ENCODE measurements at places on chromosomes 7 and 10.

DNA sequence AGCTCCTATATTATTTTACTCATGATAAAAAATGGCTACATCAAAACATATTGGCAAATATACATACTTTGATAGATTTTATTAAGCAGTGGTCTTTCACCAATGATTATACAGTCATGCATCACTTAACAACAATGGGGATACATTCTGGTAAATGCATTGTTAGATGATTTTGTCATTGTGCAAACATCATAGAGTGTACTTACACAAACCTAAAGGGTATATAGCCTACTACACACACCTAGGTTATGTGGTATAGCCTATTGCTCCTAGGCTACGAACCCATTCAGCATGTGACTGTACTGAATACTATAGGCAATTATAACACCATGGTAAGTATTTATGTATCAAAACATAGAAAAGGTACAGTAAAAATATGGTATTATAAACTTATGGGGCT is 98.9 kb upstream of the IL6 start:
- DNase-seq = no peak

GRCh38 chr7:44712012-44712411 is 36.6 kb upstream of the ZMIZ2 start:
- no peak for DNase-seq

DNA sequence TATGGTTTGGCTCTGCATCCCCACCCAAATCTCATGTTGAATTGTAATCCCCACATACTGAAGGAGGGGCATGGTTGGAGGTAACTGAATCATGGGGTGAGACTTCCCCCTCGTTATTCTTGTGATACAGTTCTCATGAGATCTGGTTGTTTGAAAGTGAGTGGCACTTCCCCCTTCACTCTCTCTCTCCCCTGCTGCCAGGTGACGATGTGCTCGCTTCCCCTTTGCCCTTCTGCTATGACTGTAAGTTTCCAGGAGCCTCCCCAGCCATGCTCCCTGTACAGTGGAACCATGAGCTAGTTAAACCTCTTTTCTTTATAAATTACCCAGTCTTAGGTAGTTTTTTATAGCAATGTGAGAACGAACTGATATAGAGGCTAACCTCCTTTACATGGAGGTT is 16.6 kb downstream of the PLPP4 start:
- DNase-seq = no peak

GRCh38 chr7:106768324-106768751 is 96.7 kb upstream of the PIK3CG start:
- DNase-seq = no peak

GRCh38 chr7:39414224-39415035 is 151.8 kb upstream of the YAE1 start:
- DNase-seq = no peak

GRCh38 chr7:24573554-24574338 is 494 bp downstream of the PALS2 start:
- DNase-seq = no peak

DNA sequence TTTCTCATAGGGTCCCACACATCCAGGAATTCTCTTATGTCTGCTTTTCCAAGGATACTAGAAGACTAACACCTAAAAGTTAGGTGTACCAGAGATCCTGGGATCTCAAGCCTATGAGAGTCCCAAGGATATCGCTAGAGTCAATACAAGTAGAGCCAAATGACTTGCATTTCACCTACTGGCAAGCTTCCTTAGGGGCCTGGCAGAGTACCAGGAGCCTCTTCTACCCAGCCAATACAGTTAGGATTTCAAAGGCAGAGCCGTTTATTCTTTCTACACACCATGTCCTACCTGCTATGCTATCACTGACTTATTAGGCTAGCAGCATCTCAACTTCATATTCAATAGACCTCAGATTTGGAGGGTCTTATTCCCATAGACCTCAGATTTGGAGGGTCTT is 53.5 kb upstream of the UNC5B start:
- no peak for DNase-seq

- DNase-seq = no peak
Observed at GRCh38 chr10:70607936-70608335, 5.4 kb upstream of the PRF1 start.

DNA sequence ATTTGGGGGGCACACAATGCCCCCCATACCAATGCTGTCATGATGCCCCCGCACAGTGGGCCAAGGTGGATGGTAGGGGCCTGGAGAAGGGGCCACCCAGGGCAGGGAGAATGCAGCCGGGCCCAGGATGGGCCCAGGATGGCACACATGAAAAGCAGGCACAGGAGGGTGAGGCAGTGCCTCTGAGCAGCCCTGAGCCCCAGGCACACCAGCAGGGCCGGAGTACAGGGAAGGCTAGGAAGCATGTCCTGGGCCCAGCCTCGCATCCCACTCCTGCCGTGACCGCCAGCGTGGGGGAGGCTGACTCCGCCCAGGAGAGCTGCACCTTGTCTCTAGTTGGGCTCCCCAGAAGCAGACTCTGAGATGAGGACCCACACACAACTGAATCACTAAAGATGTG is 59.3 kb upstream of the TMEM72 start:
- no peak for DNase-seq

- DNase-seq = no peak
Observed at GRCh38 chr7:108724251-108725100, 154.8 kb downstream of the DNAJB9 start.

DNA sequence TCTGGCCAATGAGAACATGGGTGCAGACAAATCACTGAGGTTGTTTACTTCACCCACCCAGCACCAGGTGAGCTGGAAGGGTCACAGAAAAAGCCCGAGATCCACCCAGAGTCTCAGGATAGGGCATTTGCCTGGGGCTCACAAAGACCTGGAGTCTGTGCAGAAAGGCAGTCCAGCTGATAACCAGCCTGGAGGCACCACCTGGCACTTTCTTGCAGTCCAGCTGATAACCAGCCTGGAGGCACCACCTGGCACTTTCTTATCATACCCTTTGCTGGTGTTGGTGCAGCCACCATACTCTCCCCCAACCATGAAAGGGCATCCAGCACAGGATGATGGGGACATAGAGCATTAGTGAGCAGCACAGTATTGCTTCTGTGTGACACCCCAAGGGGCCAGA is 104.1 kb downstream of the PPP1R3C start:
- no peak for DNase-seq

GRCh38 chr7:129517931-129518330 is 15.6 kb downstream of the SMKR1 start:
- DNase-seq = no peak

DNA sequence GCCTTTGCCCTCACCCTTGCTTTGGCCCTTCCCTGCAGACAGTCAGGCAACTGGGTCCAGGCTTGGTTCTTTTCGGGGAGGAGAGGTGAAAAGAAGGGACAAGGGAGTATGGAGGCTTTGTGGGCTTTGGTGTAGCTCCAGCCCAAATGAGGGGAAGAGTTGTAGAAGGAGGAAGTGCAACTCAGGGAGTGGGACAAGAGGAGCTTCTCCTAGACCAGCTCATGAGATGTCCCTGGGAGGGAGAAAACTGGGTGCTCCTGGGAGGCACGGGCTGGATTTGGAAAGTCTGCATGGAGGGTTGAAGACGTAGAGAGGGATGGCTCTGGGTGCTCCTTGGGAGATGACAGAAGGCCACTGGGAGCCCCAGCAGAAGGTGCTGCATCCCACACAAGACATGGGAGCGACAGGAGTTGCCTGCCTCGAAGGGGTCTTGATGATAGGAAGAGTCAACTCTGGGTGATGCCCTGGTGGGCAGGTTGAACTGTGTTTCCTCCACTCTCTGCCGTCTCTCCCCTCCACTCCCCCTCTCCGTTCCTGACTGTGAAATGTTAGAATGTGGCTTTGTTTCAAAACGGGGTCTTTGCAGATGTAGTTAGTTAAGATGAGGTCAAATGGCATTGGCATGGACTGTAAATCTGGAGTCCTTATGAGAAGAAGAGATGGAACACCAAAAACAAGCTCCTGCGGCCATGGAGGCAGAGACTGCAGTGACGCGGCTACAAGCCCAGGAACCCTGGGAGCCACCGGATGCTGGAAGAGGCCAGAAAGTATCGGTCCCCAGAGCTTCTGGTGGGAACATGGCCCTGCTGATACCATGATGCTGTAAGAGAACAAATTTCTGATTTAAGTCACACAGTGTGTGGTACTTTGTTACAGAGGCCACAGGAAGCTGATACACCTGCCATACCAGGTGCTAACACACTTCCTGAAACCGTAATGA is 298.5 kb downstream of the GLRX3 start:
- DNase-seq = no peak

DNA sequence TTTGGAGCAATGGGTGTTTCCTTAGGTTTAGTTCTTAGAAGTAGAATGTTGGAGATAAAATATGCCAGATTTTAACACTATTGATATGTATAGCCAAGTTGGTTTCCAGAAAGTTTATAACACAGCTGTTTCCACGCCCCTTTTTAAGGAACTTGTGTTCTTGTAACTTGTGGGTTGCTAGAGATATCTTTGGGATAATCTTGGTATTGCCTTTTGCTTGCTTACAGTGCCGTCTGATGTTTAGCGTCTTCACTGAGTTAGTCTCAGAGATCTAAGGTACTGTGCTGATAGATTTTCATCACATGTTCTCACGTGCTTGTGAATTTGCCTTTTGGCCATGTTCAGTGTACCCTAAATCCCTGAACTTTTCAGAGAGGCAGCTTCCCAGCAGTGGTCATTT is 12.4 kb downstream of the TMEM248 start:
- no peak for DNase-seq

DNA sequence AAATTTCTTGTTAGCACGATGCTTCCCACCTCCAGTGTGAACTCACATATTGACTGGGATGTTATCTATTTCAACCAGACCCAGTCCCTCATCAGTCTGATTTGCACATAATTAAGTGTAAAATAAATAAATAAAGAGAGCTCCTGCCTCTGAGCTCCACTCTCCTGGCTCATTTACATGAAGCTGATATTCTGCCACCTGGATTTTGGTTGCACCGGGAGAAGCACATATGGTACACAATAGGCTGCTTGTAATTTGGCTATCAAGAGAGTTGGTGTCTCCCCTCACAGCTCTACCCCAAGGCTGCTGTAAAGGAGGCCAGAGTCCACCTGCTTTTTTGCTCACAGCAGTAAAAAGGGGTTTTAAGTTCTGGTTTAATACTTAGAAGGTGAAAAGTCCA is 610.5 kb downstream of the KCNMA1 start:
- no peak for DNase-seq

DNA sequence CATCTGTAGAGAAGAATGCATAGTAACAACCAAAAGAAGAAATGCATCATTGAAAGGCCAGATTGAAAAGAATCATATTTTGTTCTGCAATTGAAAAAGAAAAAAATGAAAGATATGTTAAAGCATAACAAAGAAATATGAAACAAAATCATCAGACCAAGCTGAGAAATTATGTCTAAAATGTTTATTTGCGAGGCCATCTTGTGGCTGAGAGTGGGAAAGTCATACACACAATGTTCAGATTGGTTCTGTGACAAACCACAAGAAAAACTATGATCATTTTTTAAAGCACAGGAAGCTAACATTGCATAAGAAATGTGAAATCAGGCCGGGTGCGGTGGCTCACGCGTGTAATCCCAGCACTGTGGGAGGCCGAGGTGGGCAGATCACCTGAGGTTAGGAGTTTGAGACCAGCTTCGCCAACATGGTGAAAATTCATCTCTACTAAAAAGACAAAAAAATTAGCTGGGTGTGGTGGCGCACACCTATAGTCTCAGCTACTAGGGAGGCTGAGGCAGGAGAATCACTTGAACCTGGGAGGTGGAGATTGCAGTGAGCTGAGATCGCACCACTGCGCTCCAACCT is 36.6 kb downstream of the ABCB5 start:
- DNase-seq = no peak

- DNase-seq = no peak
Observed at GRCh38 chr10:133442967-133443924, 10.5 kb upstream of the SCART1 start.

- DNase-seq = no peak
Observed at GRCh38 chr10:20903635-20904390, 6.7 kb upstream of the NEBL start.

GRCh38 chr10:128675405-128675804 is 549.2 kb upstream of the MKI67 start:
- DNase-seq = no peak

DNA sequence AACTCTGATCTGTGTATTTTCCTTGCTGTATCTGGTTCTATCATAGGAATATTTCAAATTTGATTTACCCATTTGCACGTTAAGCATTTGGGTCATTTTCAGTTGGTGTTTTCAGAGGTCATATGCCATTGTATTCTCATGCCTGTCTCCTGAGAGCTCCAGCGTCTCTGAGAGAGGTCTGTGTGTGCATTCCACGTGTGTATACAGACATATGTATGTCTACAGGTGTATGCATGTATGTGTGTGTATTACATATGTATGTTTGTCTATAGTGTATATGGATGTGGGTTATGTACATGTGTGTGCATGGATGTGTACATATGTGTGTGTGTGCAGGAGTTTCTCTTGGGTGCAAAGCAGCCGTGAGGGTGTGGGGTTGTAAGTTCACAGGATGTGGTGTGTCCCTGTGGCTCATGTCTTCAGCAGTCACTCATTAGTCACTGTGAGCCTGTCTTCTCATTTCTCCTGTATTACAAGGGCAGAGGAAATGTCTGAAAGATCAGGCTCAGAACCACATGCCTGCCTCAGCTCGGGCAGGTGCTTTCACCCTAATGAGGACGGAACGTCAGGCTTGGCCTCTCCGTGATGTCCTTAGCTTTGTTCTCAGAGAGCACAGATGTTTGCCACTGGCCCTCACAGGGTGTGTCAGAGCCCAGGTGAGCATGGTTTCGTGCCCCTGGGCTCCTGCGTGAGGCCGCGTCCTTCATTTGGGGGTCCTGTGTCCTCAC is 101.6 kb downstream of the NKX6-2 start:
- DNase-seq = no peak

DNA sequence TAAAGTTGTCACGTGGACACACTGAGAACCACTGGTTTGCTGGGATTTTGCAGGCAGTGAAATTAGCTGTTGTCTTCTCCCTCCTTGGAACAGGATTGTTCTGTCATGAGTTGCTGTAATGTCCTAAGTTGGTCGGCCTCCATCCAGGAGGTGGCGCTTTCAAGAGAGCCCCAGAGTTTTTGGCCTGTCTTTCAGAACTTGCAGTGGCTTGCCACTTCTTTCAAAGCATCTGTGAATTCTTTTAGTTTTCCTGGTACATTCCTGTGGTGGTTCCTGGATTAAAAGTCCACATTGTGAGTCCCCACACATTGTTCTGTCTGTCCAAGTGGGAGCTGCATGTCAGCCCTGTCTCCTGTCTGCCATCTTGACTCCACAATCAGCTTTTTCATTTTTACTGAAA is 133.8 kb downstream of the PON1 start:
- no peak for DNase-seq

GRCh38 chr7:83936056-83936708 is 258.4 kb downstream of the SEMA3A start:
- no peak for DNase-seq

DNA sequence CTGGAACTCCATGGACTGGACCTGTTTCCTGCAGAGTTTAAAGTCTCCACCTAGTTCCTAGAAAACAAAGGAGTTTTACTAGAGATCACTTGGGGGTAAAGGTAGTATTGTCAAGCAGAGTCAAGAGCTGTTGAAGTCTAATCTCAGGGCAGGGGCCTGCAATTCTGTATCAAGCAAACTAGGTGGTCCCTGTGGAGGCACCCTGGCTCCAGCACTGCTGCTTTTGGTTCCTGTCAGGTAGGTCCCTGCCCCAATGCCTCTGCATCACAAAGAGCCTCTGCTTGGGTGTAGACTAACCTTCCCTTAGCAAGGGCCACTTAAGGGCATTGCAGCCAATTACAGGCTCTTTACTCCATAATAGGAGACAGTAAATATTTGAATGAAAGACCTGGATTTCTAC is 22.5 kb downstream of the ZSCAN25 start:
- no peak for DNase-seq

GRCh38 chr10:121830101-121830500 is 97.7 kb downstream of the ATE1 start:
- DNase-seq = no peak

- DNase-seq = no peak
Observed at GRCh38 chr10:132551093-132551807, 13.7 kb downstream of the INPP5A start.

Measured in activated CD4-positive, CD25-positive, alpha-beta regulatory T cell treated with anti-CD3 and anti-CD28 coated beads, Interleukin-2, amount 50 U/mL, for 16 hours (primary cell).